ENCODE measurements at places on chromosomes 16 and 17.

DNA sequence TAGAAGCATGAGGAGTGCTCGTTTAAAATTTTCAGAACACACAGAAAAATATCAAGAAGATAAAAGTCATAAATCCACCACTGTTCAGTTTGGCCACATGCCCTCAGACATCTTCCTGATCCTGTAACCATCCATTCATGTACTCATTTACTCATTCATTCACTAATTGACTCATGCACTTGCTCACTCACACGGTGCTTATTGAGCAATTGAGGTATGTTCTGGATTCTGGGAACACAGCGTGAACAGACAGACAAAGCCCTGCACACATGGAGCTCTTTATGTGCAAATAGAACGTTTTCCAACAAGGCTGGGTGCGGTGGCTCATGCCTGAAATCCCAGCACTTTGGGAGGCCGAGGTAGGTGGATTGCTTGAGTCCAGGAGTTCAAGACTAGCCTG is 10.2 kb upstream of the NATD1 start:
- no peak for DNase-seq

- no peak for DNase-seq
Observed at GRCh38 chr17:67865438-67865837, 40.1 kb downstream of the BPTF start.

DNA sequence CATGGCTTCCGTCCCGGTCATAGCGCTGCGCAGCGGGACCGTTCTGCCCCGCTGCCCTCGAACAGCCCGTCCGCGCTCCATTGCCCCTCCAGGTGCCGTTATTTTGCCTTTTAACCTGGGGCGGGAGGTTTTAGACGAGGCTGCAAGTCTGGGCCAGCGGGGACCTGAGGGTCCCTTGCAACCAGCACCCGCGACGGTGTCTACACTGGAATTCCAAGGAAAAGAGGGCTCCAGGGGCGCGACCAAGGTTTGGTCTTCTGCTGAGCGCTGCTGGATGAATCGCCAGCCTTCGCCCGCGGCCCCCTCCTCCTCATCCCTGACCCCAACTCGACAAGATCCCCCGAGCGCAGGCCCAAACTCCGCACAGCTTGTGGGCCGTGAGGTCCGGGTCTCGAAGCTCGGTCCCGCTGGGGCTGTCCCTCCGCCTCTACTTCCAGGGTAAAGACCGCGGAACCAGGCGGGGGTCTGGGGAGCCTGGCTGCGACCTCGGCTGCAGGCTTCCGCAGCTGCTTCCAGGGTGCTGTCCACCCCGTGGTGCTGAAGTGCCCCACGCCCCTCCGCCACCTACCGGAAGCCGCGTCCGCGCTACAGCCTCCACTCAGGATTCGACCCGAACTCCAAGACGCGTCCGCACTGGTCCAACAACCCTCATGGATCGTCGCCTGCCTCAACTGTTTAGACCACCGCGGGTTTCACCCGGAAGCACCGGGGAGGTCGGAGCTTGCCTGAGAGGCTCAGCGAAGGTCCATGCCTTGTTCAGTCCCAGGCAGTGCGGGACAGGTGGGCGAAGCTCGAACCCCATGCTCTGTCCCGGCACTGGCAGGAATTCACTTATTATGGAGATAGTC is 10.1 kb upstream of the CA4 start:
- peak; percentile 49 for DNase-seq

GRCh38 chr17:62696256-62696655 is 68.8 kb downstream of the MRC2 start:
- DNase-seq: no peak
